Right renal pelvis (tissue), 4 donors: ENCODE measurements at places on chromosomes 13 and 19.
A peak's percentile ranks its signal among the peaks of the same experiment; 100 is the strongest.

DNA sequence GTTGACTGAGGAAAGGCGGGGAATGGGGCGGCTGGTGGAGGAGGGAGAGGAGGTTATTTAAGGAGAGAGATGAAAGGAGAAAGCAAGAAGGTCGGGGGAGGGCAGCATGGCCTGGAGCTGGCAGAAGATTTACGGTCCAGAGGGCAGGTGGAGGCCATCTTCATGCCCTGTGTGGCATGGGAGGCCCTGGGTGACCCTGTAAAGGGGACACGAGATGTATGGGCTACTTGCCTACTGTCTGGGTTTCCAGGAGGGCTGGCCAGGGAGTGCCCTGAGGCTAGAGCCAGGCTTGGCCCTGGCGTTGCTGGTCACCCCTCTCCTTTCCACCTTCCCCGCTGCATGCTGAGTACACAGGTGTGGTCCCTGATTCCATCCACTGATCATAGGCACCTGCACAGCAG is 6.1 kb downstream of the WTIP start:
- DNase-seq = no peak

DNA sequence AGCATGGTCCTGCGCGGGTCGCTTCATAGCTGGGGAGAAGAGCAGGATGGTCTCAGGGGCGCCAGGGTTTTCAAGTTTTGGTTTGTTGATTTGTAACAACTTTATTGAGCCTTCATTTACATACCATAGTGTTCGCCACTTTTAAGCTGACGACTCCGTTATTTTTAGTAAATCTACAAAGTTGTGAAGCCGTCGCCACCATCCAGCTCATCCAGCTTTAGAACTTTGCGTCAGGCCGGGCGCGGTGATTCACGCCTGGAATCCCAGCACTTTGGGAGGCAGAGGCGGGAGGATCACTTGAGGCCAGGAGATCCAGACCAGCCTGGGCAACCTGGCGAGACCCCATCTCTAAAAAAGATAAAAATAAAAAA is 404 bp downstream of the C19orf44 start:
- DNase-seq = no peak

DNA sequence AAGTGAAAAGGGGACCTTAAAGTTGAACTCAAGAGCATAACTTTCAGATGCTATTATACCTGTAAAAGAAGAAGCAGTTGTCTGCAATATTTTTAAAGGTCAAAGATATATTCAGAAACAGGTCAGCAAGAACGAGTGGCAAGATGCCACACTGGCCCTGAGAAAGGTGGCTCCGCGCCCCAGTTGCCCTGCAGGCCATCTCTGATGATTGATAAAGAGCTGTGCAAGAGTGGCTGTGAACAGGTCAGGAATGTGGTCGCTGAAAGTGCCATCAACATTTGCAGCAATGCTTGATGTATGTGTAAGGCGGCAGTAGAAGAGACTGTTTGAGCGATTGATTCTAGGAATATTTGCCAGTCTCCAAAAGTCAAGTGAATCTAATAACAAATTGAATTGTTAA is 664.2 kb upstream of the SLC10A2 start:
- DNase-seq = no peak

GRCh38 chr19:34261334-34262109 is 7.2 kb downstream of the GARRE1 start:
- no peak for DNase-seq

GRCh38 chr13:42148538-42148937 is 100.1 kb downstream of the DGKH start:
- DNase-seq = no peak

GRCh38 chr19:44212866-44213346 is 574 bp downstream of the ZNF227 start:
- DNase-seq = no peak

- DNase-seq = no peak
Measured at GRCh38 chr13:31322702-31323405, 123.1 kb downstream of the B3GLCT start.

- DNase-seq = no peak
Measured at GRCh38 chr13:38713046-38713445, 26.2 kb downstream of the FREM2 start.

GRCh38 chr19:53196777-53197396 is 3.7 kb upstream of the ZNF665 start:
- DNase-seq = peak; percentile 90
